ENCODE measurements at places on chromosomes 2 and 18.

DNA sequence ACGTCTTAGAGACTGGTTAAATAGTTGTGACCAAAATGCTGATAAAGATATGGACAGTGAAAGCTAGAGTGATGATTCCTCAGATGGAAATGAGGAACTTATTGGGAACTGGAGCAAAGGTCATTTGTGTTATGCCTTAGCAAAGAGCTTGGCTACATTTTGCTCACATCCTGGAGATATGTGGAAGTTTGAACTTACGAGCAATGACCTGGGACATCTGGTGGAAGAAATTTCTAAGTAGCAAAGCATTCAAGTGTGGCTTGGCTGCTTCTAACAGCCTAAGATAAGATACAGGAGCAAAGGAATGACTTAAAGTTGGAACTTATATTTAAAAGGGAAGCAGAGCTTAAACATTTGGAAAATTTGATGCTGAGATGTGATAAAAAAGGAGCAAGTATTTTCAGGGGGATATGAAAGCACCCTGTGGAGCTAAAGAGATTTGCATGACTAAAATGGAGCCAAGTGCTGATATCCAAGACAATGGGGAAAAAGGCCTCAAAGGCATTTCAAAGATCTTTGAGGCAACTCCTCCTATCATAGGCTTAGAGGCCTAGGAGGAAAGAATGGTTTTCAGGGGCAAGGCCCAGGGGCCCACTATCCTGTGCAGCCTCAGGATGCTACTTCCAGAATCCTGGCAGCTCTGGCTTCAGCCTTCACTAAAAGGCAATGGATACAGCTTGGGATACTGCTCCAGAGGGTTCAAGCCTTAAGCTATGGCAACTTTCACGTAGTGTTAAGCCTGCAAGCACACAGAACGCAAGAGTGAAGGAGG lies 124.1 kb upstream of the KLHL14 start:
- DNase-seq: no peak

- no peak for DNase-seq
These were observed 141.7 kb upstream of the SERPINE2 start for GRCh38 chr2:224180810-224181209.

GRCh38 chr2:216803791-216804190 lies 56.1 kb downstream of the TNP1 start:
- no peak for DNase-seq

GRCh38 chr18:51135364-51135763 lies 62.1 kb downstream of the MEX3C start:
- DNase-seq: no peak

- no peak for DNase-seq
These were observed 42.2 kb upstream of the SMAD7 start for GRCh38 chr18:48992791-48993555.

DNA sequence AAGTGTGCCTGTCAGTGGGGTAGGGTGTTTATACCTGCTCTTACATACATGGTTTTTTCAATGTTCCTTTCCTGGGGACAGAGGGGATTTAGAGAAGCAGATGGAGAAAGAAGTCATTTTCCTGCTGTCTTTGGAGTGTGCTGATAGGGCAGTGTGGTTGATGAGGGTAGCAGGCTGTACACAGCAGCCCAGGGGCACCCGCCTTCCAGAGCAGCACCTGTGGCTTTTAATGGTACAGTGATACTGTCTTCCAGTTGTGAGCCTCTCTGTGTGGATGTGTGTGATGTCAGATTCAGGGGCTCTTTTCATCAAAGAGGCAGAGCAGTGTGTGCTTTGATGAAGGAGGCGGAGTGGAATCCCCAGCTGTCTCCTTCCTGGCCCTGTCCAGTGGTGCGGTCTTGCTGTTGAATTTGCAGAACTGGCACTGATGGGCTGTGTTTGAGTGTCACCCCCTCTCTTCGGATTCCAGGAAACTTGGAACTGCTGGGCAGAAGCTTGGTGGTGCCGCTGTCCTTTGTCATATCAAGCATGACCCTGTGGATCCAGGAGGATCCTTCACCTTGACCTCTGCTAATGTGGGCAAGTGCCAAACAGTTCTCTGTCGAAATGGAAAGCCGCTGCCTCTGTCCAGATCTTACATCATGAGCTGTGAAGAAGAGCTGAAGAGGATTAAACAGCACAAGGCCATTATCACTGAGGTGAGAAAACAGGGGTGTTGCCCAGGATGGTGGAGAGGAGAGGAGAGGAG lies 259.8 kb downstream of the PHLPP1 start:
- no peak for DNase-seq

GRCh38 chr2:208708486-208708885 lies 301.9 kb downstream of the PTH2R start:
- no peak for DNase-seq

GRCh38 chr18:58373481-58373880 lies 255.4 kb downstream of the ALPK2 start:
- no peak for DNase-seq

- DNase-seq: no peak
These were observed 234.5 kb downstream of the METTL4 start for GRCh38 chr18:2336690-2337392.

GRCh38 chr18:13048061-13048595 lies 57.0 kb downstream of the CEP192 start:
- no peak for DNase-seq

Measured in stimulated activated CD4-positive, alpha-beta T cell treated with anti-CD3 and anti-CD28 coated beads, Interleukin-15, amount 100 ng/mL, for 1 hour (primary cell).